ENCODE measurements at places on chromosomes 2 and 18.

DNA sequence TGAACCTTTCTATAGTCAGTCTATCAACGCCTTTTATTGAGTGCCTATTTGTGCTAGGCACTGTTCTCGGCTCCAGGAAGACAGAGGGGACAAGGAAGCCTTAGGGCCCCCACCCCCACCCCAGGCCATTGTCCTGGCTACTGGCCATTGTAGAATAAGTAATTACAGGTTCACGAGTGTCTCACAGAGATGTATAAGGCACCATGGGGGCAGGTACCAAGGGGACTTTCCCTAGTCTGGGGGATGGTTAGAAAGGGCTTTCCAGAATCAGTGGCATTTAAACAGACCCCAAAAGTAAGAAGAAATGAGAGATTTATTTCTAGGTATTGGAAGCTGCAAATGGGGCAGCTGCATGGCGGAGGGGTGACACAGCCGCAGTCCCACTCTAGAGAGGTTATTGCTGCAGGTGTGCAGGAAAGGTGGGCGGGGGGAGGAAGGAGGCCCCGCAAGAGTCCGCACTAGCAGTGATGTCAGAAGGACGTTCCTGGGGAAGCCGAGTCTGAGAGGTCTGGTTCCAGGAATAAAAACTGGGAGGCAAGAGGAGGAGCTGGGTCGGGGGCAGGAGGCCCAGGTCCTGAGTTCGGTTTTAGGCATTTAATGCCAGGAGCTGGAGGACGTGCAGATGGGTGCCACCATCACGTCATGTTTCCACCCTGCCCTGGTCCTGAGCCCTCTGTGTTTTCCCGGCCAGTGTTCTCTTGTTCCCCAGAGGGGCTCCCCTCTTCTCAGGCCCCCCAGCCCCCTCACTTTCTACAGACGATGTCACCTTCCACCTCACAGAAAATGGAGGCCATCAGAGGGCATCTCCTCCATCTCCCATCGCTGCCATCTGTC lies 30.5 kb downstream of the FOSL2 start:
- no peak for DNase-seq

- peak; percentile 32 for DNase-seq
These were observed 97.2 kb downstream of the ARL4C start for GRCh38 chr2:234399451-234400246.

DNA sequence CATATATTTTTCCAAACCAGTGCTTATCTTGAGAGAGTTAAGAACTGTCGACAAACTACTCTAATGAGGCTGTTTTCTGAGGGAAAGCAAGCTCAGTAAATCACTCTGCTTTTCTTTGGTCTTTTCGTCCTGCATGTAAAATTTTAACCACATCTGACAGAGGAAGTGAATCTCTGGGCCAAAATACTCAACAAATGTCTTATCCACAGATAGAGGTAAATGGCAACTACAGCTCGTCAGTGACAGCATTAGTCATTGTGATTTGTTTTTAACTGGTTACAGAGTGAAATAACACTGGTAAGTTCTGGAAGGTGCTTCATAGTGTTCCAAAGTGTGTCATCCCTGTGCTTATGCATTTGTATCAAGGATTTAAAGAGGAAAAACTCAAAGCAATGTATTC lies 82.6 kb upstream of the SLC8A1 start:
- DNase-seq, result no peak

- no peak for DNase-seq
These were observed 80.0 kb upstream of the FAM136A start for GRCh38 chr2:70381821-70382220.

GRCh38 chr2:201150454-201151020 lies 32.4 kb upstream of the CASP10 start:
- DNase-seq, result no peak

DNA sequence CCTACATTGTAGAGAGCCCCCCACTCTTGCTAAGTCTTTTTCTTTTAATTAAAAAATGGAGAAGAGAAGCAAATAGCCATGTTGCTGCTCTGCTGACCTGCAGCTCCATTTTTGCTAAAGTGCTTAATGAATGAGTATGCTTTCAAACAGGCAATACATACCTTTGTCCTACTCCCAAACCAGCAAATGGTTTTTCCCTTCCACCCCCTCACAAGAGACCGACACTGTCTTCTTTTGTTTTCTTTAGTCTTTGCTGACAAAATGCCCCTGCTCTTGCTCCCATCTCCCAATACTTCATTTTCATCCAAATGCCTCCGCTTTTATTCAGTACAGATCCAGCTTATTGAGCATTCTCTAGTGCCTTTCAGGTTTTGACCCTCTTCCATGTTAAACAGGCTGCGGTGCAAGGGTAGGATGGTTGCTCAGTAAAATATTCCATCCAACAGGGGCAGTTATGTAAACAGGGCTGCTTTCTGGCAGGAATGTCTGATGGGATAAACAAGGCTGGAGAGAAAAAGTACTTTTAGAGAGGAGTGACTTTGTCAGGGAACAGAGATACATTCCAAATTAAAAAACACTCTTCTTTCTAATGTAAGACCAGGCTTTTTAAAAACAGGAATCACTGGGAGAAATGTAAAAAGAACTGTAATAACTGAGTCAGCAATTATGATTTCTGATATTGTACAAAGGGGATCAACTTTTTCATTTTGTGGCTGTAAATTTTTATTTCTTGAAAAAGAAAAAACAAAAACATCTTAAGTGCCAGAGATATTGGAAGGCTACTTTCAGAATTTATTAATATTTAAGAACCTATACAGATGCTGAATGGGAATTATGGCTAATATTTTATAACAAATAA lies 136.8 kb downstream of the MEP1B start:
- DNase-seq, result no peak

- no peak for DNase-seq
These were observed 43.6 kb downstream of the POLR1A start for GRCh38 chr2:86062043-86062442.

DNA sequence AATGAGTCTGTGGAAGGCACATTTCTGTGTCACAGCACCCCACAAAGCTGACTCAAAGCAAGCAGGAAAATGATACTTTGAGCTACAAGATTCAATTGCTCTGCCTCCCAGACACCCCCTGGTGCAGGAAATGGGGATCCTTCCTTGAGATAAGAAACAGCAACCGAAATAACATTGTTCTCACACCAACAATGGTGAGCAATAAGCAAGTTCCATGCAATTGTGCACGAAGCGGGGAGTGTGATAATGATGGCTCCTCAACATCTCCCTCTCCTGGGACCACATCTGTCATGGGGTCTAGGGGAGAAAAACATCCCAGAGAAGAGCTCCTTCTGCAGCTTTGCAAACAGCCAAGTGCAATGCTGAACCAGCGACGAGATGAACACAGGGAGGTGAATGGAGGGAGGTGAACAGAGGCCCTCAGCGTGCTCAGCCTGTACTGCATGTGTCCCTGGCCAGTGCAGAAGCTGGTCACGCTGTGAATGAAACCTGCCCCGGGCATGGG lies 67.7 kb downstream of the PDCL3 start:
- DNase-seq, result peak; percentile 36

GRCh38 chr2:60311524-60311923 lies 241.9 kb downstream of the BCL11A start:
- DNase-seq, result no peak

DNA sequence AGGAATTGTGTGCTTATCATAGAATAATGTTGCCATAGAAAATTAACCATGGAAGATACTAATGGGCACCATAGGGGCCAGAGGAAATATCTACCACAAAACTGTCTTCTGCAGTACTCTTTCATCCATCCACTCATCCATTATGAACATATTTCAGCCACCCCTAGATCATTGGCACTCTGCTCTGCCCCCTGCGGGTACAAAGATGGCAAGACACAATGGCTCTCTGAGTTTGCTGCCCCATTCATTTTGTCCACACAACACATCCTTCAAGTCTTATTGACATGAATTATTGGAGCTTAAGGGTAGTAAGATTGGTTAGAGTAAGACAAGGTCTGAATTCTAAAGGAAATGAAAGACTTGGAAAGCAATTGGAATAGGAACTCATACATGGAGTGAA lies 1224.7 kb upstream of the CELF4 start:
- no peak for DNase-seq

DNA sequence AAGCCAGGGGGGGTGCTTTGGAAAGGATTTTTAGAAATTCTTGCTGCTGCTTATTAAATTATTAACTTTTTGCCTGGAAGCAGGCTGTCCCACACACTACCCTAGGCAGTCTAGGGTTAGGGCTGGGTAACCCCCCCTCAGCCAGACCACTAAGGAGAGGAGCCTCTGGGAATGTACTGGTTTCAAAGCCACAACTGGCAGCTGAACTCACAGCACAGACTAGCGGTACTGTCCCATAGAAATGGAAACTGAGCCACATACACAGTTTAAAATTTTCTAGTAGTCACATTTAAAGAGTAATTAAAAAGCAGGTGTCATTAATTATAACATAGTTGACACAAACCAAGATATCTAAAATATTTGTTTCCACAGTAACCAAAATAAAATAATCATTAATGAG lies 50.1 kb downstream of the SPRED2 start:
- DNase-seq, result no peak

DNA sequence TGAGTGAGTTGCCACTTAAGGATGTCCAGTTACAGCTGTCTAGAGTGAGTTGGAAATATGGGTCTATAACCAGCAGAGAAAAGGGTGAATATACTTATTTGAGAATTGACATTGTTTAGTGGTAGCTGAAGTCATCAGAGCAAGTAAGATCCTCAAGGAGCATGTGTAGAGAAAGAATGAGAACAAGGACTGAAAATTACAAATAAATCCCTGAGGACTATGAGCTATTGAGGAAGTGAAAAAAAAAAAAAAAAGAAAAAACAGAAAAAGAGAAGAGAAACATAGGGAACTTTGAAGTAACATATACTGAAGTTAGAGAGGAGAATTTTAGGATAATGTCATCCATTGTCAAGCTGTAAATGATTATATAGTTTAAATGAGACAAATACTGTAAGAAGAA lies 134.0 kb upstream of the CCDC68 start:
- no peak for DNase-seq

GRCh38 chr18:28109781-28110560 lies 67.0 kb downstream of the CDH2 start:
- no peak for DNase-seq

- DNase-seq, result no peak
These were observed 16.1 kb upstream of the MAL start for GRCh38 chr2:95009412-95009811.

- no peak for DNase-seq
These were observed 10.5 kb upstream of the IKZF2 start for GRCh38 chr2:213161759-213162515.

GRCh38 chr18:48839819-48840490 lies 110.8 kb downstream of the SMAD7 start:
- no peak for DNase-seq

DNA sequence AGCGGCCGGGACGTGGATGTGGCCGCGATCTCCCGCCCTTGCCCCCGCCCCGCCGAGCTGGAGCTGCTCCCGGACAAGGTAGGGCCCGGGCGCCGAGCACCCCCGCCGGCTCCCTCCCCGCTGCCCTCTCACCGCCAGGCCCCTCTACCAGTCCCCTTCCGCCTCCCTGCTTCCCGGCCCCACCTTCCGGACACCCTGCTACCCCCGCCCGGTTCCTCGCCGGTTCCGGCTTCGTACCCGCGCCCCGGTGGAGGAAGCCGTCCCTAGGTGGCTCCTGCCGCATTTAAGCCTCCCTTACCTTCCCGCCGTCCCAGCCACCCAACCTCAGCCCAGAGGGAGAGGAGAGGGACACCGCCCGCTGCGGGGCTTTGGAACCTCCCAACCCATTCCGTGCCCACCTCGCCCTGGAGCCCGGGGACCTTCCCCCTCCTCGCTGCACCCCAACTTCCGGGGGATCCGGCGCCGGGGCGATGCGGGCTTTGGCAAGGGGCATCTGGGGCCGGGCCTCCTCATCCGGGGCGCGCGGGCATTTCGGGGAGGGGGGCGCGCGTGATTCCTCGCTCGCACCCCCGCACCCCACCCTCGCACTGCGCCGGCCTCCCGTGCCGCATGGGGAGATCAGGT lies 475 bp downstream of the B3GNT2 start:
- peak; percentile 78 for DNase-seq
